CD8-positive, alpha-beta memory T cell (primary cell): ENCODE measurements at places on chromosomes 6 and 20.

DNA sequence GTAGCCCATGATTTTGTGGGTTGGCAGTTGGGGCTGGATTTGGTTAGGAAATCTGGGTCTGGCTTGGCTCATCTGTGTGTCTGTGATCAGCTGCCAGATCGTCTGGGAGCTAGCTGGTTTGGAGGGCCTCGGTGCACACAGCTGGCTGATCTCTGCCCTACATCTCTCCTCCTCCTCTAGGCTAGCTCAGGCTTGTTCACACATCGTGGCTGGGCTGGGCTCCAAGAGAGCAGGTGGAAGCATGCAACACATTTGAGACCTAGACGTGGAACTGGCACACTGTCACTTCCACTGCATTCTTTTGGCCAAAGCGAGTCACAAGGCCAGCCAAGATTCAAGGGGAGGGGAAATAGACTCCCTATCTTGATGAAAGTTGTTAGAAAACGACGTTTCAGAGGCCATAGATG lies 15.9 kb downstream of the NDUFAF5 start:
- DNase-seq: no peak

DNA sequence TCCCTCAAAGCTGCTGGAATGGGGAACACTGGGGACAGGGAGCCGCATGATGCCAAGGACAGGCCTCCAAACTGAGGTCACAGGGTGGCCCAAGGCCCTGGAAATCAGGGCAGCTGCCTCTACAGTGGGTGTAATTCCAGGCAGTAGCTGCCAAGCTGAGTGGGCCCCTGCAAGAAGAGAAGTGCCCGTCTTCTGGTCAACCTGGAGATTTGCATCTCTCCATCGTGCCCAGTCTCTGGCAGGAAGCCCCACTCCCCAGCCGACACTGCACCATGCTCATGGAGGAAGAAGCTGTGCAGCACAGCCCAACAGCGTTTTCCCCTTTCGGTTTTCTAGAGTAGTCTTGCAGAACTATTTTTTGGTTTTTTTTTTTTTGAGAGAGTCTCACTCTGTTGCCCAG lies 2.2 kb upstream of the FAM209A start:
- no peak for DNase-seq

DNA sequence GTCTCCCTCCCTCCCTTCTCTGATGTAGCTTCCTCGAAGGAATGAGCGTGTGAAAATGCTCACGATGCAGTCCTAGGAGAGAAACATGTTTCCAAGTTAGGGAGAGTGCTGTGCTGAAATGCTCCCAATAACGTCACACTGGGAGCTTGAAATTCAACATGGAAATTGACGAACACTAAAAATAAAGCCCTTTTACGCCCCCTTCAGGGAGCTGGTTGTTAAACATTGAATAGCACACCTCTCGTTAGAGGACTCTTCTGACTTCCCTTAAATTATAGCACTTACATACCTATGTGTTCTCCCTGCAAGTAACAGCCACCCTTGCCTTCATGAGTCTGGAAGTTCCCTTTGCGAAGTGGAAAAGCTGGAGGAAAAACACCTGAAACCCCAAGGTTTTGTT lies 88.6 kb downstream of the BFSP1 start:
- no peak for DNase-seq

- peak; percentile 49 for DNase-seq
Measured at GRCh38 chr6:141326426-141326825, 806.3 kb upstream of the GJE1 start.

DNA sequence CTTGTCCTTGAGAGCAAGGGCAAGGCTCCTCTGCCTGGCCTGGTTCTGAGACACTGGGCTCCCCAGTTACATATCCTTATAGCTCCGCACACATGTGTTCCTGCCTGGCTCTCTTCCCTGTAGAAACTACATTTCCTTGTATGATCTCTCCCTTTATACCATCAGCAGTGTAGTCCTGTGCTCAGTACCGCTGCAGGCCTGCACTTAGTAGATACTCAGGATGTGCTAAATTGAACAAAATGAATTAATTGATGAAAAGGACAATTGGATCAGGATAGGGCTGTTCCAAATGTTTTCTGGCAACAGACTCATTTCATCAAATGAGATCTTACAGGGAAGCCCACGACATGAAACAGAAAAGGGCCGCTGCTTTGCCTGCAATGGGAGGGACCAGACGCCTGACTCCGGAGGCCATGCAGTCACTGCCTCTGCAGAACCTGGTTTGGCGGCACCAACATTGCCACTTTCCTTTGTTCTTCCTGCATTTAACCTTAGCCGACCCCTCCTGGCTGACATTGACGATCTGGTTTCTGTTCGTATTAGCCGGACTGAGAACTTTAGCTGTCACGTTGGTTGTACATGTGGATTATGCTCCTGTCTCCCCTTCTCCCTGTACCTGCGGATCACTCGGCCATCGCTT lies 53.3 kb downstream of the CHMP4B start:
- no peak for DNase-seq

DNA sequence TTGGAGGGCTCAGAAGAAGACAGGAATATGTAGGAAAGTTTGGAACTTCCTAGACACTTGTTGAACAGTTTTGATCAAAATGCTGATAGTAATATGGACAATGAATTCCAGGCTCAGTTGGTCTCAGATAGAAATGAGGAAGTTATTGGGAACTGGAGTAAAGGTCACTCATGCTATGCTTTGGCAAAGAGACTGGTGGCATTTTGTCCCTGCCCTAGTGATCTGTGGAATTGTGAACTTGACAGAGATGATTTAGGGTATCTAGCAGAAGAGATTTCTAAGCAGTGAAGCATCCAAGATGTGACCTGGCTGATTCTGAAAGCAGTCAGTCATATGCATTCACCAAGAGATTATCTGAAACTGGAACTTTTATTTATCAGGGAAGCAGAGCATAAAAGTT lies 45.1 kb downstream of the FRK start:
- no peak for DNase-seq

GRCh38 chr20:42461965-42462593 lies 727.6 kb downstream of the PTPRT start:
- DNase-seq: no peak

DNA sequence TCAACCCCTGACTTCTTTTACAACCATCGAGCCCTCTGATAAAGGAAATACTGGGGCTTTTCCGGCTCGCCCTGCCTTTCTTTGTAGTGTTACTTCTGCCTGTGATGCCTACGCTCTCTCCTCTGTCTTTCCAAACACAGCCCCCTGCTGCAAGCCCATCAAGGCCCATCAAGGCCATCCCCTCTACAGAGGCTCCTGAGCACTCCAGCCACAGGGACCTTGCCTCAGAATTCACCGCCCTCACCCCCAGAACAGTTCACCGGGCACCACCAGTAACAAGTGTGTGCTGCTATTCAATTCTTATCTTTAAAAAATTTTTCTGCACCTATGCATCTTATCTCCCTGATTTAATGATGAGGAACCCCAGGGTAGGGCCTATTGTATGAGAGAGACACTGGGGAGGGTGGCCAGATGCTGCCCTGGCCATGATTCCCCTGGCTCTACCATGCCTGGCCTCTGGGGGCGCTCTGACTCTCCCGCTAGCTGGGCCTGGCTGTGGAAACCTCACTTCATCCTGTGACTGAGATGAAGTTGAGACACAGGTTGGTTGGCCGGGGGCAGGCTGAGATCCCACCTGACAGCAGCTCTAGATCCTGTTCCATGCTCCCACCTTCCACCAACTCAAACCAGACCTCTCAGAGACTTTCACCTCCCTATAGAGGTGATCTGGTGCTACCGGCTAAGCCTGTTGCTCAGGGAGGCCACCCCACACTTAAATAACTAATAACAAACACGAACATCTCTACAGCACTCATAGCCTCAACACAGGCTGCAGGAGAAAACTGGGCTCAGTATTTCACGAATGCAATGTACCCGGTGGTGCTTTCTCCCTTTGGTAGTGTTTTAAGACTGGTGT lies 19.2 kb upstream of the GLP1R start:
- DNase-seq: peak; percentile 10

DNA sequence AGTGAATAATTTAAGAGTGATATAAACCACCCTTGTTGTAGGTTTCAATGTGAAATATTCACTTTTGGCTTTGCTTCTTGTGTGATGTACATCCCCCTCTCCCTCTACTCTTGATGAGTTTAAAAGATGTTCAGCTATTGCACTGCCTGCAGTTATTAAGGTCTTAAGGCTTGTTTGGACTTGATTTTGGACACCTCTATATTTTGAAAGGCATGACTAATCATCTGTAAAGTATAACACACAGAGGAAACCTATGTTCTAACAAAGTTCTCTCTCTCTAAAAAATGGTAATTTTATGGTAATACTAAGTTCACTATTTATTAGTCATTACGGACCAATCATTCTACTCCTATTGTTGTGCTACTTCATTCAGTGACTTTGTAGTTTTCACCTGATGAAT lies 1719.9 kb downstream of the GRIK2 start:
- no peak for DNase-seq

DNA sequence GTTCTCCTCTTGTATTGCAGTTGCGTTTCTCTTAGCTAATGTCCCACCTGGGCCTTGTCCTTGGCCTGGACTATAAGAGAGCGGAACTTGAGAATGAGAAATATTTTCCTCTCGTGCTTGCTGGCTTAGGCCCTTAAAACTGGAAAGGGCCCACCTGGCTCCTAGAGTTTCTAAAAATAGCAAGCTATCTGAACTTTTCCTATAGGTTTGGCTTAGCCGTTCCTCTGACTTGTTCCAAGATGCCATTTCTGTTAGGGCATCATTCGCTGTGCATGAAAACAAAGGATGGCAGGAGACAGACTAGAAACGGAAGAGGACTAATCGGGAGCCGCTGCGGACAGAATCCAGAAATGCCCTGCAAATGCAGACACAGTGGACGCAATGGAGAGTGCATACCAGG lies 4.5 kb downstream of the RIPOR3 start:
- DNase-seq: no peak

DNA sequence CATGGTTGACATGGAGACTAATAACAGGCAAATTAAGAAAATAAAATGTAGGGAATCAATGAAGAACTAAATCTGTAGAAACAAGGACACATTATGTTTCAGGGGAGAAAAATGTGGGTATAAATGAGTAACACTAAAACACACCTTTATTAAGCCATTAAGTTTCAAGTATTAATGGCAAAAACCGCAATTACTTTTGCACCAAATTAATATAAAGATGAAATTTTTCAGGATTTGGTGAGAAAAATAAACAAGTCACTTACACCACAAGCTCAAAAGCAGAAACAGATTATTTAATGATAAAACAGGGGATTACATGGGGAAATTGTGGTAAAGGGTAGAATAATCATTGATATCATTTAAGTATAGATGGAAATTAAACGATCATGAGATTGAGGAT lies 793.8 kb upstream of the FLRT3 start:
- no peak for DNase-seq

DNA sequence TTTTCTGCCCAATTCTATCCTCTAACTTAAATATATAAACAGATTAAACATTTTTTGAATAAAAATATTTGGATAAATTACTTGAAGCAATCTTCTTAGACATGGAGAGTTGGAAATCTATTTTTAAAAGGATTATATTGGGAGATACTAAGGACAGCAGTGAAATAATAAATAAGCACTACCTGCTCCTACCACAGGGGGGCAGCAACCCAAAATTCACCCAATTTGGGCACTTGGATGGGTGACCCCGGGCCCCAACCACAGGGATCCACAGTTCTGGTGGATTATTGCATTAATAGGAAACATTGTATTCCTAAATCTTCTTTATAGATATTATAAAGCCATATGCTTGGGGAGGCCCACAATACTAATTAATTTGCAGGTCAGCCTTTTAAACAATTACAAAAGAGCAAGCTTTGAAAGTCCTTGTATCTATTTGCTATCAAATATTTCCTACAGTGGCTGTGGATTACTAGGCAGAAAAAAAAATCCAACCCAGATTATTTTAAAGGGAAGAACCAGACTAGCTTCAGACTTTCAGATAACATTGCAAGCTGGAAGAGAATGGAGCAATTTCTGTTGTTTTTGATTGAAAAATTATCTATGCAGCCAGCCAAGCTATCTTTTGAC lies 66.4 kb upstream of the PDE10A start:
- DNase-seq: no peak

DNA sequence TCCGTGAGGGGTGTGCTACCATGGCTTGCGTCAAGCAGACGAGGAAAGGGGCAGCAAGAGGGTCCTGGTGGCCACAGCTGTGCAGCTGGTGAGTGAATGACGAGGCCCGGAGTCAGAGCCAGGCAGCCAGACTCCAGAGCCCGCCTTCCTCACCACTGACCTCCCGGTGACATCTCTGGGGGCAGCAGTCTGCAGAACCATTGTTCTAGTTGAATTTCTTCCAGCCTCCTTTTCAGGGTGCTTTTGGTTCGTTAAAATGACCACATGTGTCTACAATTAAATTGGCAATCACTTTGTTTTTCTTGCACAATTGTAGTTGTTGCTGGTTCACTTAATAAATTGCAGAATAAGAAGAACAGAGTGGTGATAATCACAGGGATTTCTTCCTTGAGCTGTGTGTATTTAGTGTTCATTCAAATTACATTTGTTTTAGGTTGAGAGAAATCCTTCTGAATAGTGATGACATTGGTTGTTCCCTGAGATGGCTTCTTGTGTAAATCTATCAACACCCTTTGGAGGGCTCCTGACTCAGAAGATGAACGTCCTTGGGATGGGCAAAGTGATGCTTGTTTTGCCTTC lies 96.4 kb downstream of the TULP4 start:
- DNase-seq: no peak

DNA sequence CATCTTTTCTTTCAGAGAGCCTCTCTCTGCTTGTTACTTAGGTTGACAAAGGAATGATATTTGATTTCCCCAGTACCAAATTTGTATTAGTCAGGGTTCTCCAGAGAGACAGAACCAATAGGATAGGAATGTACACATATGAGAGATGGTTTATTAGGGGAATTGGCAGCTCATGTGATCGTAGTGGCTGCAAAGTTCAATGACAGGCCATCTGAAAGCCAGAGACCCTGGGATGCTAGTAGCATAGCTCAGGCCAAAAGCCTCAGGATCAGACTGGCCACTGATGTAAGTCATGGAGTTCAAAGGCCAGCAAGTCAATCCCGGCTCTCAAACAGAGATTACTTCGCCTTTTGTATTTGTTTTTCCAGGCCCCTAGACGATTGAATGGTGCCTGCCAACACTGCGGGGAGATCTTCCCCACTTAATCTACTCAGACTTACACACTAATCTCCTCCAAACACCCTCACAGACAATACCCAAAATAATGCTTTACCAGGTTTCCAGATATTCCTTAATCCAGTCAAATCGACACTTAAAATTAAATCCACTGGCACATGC lies 215.5 kb downstream of the ALDH8A1 start:
- DNase-seq: no peak

- DNase-seq: peak; percentile 97
Measured at GRCh38 chr6:136289327-136289578, 393 bp downstream of the BCLAF1 start.

- no peak for DNase-seq
Measured at GRCh38 chr6:106608080-106608668, 21.1 kb downstream of the RTN4IP1 start.

DNA sequence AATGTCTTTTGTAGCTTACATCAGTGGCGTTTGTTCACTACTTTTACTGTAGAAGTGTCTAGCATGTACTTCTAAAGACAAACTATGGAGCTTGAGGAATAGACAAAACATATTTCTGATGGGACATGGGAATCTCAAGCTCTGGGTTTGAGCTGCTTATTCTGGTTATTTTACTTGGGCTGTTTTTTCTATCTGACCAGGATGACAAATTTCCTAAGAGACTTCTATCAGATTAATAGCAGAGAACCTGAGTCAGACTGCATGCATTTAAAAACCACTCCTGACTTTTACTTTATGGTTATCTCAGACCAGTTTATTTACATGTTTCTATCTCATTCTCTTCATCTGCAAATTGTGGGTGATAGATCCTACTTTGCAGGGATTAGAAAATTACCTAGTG lies 1282.3 kb upstream of the GJE1 start:
- DNase-seq: no peak

GRCh38 chr6:166097914-166098522 lies 69.6 kb downstream of the TBXT start:
- peak; percentile 30 for DNase-seq
